ENCODE measurements at places on chromosomes 12 and 14.

- DNase-seq = no peak
Observed at GRCh38 chr14:24831677-24832076, 197.7 kb upstream of the GZMB start.

DNA sequence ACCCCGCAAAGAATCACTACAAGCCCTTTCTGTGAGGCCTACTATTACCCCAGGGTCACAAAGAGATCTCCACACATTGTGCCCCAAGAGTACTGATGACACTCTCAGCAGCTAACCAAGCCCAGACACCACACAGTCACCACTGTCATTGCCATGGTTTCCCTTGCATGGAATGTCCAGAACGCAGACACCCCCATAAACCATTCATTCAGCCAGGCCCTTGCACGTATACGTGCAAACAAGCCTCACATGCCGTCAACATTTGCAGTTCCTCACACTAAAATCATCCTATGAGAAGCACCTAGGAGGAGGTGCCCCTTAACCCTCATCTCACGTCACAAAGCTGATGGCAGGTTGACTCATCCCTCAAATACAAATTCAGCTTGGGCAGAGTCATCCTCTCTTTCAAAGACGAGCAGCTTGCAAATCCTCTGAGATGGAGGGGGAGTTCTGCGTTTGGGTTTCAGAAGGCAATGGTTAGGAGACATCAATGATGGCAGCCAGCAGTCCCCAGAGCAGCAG lies 17.1 kb upstream of the KRT77 start:
- no peak for DNase-seq

GRCh38 chr14:103627073-103628025 lies 1.7 kb upstream of the KLC1 start:
- no peak for DNase-seq

GRCh38 chr14:23182372-23183157 lies 895 bp downstream of the SLC7A8 start:
- DNase-seq = no peak

- DNase-seq = peak; percentile 72
Observed at GRCh38 chr12:132046561-132046960, 96.8 kb downstream of the EP400 start.

GRCh38 chr14:90495357-90496276 lies 98.8 kb downstream of the CALM1 start:
- peak; percentile 16 for DNase-seq

- no peak for DNase-seq
Observed at GRCh38 chr14:52602131-52602530, 49.5 kb downstream of the GPR137C start.

DNA sequence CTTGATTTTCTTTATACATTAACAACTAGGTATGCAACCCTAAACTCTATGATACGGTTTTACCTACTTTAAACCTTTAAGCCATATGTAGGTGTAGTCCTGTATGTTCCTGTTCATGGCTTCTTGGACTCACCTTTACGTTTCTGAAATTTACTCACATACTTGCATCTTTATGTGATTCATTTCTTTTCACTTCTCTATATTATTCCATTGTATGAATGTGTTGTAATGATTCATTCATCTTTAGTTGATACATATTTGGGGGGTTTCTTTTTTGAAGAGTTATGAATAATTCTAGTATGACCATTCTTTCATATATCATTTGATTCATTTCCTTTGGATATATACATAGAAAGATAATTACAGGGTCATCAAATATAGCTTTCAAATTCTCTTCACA lies 2.4 kb upstream of the TAS2R50 start:
- no peak for DNase-seq

Measured in AG09319 (cell line).